Caco-2 (cell line): ENCODE measurements at places on chromosomes 3 and 15. TPM values are rescaled to one million over a fixed set of nuclear protein-coding genes. Genes with fewer than 3 reads are reported as not detected.

- no peak for DNase-seq
Observed at GRCh38 chr15:26358708-26359107, 414.2 kb downstream of the GABRB3 start.

GRCh38 chr3:128176276-128176833 lies 23.1 kb downstream of the EEFSEC start:
- no peak for DNase-seq

DNA sequence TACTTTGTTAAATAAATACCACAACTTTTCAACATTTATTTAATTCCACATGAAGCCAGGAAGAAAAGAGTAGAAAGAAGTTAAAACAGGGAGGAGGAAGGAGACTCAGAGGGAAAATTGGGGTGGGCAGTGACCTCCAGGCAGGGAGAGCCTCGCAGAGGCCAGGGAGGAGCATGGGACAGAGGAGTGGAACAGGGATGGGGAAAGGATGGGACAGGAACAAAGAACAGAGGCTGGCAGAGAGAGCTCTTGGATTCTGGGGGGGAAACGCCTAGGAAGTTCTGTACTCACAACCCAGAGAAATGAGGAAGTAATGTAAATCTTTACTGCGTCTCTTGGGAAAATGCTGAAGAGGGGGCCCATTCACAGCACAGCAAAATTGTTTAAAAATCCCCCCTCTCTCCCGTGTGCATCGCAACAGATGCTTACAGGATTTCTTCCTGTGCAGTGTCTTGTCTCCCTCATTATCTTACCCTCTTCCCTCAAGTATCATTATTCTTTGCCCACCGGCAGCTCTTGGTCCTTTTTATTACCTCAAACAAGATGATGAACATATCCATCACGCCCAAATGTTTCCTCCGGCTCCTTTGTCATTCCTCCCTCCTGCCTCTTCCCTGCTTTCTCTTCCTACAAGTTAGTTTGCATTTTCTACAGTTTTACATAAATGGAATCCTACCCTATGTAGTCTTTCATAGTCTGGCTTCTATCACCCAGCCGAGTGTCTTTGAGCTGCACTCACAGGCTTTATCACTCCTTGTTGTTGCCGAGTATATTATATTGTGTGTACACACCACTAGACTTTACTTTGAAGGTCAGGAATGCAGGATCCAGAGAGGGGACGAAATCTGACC lies 65.5 kb downstream of the ARHGAP31 start:
- no peak for DNase-seq

GRCh38 chr3:106088899-106089298 lies 220.1 kb upstream of the CBLB start:
- no peak for DNase-seq

DUOXA2 gene
- 1.5 and 1.6 TPM in 2 replicates for total RNA-seq

CELSR3 gene
- 35.4 and 39.0 TPM in 2 replicates for total RNA-seq

DNA sequence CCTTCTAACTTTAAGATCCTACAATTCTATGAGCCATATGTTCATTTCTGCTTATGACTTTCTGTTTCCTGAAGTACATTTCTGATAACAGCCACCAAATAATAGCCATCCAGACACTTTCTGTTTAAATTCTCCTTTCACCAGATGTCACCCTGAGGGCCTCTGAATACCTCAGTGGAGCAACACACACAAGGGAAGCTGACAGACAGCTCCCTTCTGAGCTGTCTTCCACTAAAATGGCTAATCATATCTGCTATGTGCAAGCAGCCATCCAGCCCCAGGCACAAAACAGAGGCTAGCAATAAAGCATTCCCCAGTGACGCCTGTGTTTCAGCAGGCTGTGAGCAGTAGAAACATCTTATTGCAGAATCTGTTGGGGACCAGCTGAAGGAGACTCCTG lies 666.6 kb upstream of the UBE2E2 start:
- DNase-seq: no peak

GRCh38 chr15:48176957-48177356 lies 1.1 kb downstream of the MYEF2 start:
- DNase-seq: no peak

- no peak for DNase-seq
Observed at GRCh38 chr3:194440756-194441155, 41.7 kb upstream of the GP5 start.

SEMA6D gene
- total RNA-seq: 0.18 and 0.67 TPM in 2 replicates
